ENCODE measurements at places on chromosomes 2 and 18.

DNA sequence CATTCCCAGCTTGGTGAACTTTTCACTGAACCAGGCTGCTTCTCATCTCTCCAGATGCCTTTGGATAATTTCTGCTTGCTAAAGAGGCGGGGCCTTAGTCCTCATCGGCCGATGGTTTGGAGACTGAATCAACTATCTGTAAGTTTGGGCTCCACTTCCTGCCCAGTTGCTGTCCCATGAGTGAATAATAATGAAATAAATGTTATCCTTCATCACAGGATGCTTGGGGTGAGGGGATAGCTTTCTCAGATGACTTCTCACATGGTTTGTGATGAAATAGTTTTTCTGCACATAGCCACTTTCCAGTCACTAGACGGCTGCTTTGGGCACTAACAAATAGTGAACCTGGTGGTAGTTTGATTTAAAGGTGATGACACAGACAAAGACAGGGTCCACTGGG is 376.6 kb upstream of the TRIB2 start:
- no peak for DNase-seq

DNA sequence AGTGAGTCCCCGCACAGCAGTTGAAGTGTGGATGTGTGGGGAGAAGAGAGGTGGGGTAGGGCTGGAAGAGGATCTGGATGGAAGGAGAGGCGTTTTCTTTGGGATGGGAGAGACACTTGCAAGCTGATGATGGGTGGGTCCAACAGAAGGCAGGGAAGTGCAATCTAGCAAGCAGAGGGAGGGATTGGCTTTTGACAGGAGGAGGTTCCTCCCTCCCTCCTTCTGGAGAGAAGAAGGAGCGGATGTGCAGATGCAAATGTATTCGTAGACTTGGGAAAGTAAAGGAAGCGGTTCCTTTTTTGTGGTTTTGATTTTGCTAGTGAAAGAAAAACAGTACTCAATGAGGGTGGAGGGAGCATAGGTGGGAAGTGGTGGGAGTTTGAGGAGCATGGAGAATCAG is 48.9 kb downstream of the LAMA3 start:
- no peak for DNase-seq

- no peak for DNase-seq
These were observed 85.8 kb downstream of the UXS1 start for GRCh38 chr2:106108351-106108750.

DNA sequence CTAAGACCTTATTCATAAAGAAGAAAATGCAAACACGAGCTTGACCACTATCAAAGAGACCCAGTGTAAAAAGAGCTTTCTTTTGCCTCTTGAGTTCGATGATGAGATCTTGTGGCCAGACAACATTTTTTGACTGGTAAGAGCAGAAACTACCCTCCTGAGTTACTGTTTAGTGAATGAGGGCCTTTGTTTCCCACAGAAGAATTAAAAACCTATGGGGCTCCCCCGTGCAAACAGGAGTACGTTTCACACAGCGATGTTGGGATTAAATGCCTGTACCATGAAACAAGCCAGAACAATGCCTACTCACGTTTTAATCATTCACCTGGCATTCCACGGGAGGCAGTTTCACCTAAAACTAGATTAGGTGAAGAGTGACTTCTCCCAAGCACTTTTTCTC is 36.0 kb downstream of the MYCN start:
- no peak for DNase-seq

GRCh38 chr2:134143568-134143967 is 110.3 kb upstream of the MGAT5 start:
- no peak for DNase-seq

GRCh38 chr2:47653036-47653435 is 129.9 kb upstream of the MSH6 start:
- no peak for DNase-seq

GRCh38 chr2:175432021-175432420 is 250.5 kb upstream of the ATP5MC3 start:
- DNase-seq, result no peak

DNA sequence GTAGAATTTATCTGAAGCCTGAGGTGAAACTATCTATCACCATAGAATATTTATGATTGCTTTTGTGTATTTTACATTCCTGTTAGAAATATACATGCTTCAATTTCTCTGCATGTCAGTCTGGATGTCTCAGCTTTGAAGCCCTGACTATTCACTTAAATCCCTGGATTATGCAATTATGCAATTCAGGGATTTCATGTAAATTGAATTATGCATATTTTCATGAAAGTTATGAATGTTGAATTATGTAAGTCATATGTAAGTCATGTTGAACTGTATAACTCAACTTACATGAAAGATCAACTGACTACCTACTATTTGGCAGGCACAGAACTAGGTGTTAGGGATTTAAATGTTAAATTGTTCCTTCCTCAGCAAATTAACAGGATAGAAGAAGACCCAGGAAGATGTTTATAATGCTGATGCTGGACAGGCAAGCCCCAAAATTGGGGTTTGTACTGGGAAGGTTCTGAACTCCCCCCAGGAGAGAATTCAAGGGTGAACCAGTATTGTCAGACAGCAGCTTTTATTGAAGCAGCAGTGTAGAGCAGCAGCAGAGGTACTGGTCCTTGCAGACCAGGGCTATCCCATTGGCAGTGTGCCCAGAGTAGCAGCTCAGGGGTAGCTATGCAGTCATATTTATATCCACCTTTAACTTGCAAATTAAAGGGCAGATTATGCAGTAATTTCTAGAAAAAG is 236.5 kb downstream of the ZNF804A start:
- no peak for DNase-seq

DNA sequence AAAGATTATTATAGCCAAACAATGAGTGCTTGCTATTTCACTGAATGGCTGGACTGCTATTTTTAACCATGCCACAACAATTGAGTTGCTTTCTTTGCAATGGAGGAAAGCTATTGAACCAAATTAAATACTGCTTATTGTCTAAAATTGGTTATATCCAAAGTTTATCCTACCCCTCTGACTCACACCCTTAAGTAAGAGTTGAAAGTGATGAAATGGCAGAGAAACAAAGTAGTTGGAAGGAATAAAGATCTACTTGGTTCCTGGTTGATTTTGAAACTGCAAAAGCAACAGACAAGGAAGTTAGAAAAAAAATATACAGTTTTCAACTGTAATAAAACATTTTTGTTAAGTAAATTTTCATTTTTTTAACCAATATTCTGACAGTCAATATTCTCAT is 47.5 kb downstream of the EML4 start:
- DNase-seq, result no peak

GRCh38 chr2:189654641-189655040 is 6.6 kb upstream of the ASNSD1 start:
- DNase-seq, result no peak

- DNase-seq, result peak; percentile 25
These were observed 28.3 kb downstream of the MAP3K2 start for GRCh38 chr2:127359520-127359919.

- DNase-seq, result no peak
These were observed 130.4 kb downstream of the KCNE4 start for GRCh38 chr2:223182356-223182755.

DNA sequence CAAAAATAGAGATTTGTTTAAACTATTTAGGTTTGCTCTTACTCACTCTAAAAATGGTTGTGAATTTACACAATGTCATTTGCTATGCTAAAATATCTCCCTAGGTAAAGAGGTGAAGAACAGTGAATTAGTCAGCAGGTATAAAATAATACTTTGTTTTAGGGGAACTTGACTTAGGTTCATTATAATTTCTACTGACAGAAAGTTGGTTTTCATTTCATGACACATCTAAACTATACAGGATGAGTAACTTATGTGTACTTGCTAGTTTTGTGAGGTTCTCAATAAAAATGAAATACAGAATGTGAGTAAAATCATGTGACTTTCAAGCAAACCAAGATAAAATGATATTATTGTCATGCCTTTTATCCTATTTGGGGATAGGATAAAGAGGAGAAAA is 66.0 kb downstream of the DIS3L2 start:
- DNase-seq, result no peak

DNA sequence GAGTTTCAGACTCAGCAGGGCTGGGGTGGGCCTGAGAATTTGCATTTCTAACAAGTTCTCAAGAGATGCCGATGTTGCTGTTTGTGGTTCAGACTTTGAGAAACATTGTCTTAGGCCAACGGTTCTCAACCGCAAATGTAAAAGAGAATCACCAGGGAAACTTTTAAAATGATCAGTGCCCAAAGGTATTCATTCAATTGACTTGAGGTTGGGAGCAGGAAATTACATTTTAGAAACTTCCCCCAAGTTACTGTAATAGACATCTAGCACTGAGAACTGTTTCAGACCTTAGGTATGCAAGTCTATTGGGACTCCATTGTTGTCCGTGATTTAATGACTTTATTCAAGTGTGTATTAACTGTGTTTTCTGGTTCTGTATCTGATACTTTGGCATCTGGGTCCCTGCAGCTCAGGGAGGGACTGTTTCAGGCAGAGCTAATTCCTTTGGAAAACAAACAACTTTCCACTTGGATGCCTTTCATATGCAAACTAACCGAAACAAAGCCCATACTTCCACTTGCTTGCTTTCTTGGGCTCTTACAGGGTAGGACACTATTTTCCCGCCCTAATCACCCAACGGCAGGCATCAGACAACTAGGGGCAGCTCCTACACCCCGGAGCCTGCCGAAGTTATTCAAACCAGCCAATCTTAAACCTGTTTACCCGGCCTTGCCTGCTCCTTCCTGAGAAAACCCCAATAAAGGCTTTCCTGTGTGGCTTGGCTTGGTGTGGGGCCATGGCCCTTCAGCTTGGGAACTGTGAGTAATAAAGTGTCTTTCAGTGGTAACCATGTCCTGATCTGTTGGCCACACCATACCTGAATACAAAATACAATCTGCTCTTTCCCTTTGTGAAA is 97.6 kb downstream of the POLE4 start:
- DNase-seq, result no peak

- no peak for DNase-seq
These were observed 50.2 kb downstream of the TEX44 start for GRCh38 chr2:231642631-231643494.

DNA sequence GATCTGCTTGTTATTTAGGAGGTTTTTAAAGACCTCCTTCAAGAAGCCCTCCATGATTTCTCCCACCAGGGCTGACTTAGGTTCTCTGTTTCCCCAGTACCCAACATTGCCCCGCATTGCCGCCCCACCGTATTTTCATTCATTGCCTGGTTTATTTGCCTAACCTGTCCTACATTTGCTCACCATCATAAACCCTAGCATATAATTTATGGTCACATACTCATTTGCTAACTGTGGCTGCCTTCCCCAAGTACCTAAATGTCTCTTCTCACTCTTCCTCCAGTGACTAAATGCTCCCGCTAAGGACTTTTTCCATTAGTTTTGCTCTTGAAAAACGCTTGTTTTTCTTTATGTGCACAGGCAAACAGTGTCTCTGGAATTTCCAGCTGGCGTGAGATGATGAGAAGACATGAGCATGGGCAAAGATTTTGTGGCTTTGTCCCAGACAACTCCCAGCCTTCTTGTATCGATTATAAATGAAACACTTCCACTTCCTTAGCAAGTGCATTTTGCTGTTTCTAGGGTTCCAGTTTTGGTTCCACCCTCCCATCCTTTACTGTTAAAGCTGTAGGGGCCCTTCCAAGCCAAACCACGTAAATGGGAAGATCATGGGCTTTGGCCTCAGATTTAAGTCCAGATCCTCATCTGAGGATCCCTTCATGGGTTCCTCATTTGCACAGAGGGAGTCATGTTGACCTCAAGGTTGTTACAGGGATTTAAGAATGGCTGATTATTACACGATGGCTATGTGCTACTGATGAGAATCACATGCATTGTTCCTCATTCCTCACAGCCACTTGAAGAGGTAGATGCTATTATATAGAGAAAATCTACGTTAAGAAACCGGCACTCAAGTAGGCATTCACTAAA is 21.0 kb upstream of the ARMC9 start:
- DNase-seq, result no peak

Data from NCI-H524 treated with DMSO at 0.1 percent for 48 hours (cell line).